ENCODE measurements at places on chromosomes 1 and 21.
A peak's percentile ranks its signal among the peaks of the same experiment; 100 is the strongest.

DNA sequence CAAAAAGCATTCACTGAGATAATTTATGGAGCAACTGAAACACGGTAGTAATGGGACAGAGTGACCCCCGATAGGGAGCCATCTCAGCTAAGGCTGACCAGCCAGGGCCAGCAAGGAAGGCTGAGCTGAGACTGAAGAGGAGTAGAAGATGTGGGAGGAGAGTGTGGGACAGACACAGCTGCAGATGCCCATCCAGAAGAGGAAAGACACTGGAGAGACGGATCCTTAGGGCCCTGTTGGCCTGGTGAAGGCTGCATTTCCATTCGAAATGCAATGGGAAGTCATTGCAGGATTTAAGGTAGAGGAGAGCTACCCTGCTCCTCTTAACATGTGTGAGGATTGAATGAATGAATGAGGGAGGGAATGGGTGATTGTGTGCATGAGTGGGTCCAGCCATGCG, 44.0 kb upstream of the LRP8 start:
- DNase-seq: no peak

DNA sequence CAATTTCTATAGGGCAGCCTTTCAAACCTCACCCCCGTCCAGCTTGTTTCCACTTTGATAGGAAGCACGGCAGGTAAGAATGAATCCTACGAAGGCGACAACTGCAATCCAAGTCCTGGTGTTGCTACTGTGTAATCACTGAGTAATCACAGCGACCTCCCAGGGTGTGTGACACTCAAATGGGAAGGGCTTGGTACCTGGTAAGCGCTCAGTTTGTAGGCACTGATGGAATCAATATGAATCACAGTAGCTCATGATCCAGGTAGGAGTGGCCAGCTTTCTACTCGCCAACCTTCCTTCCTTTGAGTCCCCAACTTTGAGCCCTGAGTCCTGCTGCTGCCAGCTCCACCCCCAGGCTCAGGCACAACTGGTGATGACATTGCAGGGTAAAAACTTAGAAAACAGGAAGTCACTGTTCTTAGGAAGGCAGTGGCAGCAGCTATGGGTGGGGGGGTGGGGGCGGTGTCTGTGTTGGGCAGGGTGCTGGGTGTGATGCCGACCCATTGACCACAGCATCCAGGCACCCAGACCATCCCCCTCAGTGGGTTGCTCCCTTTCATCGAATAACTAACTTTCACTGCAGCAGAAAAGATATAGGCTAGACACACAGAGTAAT, 70.7 kb downstream of the CD247 start:
- no peak for DNase-seq

DNA sequence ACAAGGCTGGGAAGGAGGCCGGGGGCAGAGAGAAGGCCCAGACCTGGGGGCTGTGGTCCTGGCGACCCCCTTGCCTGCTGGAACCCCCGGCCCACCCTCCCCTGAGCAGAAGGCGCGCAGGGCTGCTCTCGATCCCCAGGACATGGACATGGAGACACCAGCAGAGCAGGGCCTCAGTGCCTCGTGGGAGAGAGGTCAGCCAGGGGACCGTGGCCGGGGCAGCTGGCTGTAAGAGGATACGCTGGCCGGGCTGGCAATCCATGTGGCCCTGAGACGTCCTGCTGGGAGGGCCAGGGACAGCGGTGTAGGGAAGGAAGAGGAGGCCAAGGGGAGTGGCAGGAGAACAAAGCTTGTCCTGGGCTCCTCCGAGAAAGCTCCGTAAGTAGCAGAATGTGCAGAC, 132.2 kb downstream of the CASZ1 start:
- DNase-seq: no peak

GRCh38 chr1:87242445-87243185, 86.1 kb upstream of the LMO4 start:
- no peak for DNase-seq

DNA sequence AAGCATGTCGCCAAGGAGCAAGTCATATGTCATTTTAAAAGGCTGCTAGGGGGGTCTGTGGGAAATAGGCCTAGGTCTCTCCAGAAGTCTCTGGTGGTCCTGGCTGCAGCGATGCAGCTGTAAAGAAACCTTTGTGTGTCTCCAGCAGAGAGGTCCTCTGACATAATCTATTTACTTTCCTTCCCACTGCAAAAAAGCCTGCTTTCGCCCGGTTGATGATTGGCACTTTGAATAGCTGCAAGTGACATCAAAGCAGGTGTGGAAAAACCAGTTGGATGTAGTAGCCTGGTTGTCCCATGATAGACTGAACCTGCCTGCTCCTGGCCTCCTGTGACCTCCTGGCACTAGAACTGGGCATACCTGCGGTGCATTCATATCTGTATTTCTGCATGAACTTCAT, 13.8 kb downstream of the RASSF5 start:
- DNase-seq: no peak

DNA sequence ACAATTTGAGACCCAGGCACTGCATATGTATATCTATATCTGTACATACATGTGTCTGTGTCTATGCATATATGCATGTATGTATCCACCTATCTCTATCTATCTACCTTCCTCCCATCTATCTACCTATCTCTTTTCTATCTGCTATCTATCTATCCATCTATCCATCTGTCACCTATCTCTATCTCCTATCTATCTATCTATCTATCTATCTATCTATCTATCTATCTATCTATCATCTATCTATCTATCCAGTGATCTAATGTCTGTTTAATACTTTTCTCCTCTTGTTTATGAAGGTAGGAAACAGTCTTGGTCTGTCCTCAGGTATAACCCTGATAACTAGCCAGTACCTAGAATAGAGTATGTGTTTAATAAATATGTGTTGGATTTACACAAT, 25.9 kb downstream of the TNNT2 start:
- DNase-seq: no peak

- no peak for DNase-seq
These were observed 363.4 kb upstream of the PLXNA2 start for GRCh38 chr1:208607616-208608015.

DNA sequence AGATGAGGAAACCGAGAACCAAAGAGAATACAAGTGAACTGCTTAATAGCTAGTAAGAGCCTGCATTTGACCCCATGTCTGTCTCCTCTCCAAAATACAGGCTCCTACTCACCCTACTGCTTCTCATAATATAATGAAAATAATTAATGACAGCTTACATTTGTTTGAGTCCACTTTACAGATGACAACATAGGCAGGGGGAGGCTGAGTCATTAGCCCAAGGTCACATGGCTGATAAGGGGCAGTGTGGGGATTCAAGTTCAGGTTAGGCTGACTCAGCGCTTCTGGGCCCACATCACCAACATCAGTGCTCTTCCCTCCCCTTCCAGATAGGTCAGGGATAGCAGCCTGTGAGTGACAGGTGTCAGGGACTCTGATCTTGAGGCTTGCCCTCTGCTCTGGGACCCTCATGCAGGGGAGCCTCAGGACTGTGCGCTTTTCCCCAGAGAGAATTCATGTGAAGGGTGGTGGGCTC, 16.2 kb downstream of the AZIN2 start:
- no peak for DNase-seq

- peak; percentile 71 for DNase-seq
These were observed 22.9 kb upstream of the DISC1 start for GRCh38 chr1:231603598-231604275.

DNA sequence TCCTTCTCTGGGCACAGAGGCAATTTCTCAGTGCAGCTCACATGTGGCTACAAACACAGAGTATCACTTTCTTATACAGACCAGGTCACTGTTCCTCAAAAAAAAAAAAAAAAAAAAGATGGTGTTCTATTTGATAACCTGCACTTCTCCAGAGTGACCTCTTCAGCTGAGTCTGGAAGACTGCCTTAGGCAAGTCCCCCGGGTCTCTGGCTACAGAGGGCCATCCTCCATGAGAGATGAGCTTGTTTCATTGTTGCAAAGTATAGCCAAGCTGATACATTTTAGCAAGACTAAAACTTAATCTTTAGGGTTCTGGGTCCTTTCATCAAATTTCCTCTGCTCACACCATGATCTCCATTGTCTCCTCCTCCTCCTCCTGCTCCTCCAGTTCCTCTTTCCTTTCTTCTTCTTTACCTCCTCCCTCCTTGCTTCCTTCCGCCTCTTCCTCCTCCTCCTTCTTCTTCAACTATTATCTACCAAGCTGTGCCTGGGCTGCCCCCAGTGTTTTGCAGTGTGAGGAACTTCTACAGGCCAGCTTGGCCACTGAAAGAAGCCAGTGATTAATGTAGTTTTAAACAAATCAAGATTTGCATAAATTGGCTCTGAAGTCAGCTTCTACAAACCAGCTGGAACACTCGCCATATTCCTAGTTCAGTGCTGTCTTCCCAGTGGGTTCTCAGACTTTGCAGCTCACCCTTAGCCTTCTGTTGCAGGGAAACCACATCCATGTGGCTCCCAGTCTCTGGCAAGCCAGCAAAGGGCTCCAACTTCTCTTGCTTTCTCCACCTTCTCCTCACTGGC, 139.4 kb downstream of the RUNX1 start:
- DNase-seq: no peak

DNA sequence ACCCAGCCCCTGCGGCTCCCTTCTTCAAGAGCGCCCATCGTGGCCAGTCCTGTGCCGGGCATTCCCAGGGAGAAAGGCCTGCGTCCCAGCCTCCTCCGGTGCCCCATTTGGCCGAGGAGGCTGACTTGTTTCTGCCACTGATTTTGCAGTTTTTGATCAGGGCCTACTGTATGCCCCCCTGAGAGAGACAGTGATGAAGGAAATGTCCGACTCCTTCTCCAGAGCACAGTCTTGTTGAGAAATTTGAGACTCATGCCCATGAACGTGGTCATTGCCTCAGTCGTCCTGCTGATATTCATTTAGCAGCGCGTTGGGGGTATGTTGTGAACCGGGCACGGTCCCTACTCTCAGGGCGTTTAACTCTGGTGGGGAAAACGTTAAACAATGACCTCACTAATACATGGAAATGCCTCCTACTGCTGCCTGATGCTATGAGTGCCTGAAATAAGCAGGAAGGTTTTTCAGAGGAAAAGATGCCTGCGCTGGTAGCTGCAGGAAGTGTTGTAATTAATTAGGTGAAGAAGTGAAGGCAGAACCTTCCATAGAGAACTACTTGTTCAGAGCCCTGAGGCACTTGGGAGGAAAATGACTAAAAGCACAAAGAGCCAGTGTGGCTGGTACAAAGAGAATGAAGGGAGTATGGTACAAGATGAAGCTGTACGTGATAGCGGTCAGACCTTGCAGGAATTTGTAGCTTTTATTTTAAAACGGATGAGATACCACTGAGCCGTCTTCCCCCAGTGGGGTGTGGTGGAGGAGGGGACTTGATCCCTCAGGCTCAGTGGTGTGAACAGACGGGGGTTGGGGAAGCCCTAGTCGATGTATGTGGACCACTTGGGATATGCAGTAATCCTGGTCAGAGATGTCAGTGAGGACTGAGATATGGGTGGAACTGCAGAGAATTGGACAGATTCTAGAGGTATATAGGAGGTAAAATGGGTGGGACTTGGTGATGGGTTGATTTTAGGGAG, 730 bp downstream of the ZCCHC17 start:
- no peak for DNase-seq

DNA sequence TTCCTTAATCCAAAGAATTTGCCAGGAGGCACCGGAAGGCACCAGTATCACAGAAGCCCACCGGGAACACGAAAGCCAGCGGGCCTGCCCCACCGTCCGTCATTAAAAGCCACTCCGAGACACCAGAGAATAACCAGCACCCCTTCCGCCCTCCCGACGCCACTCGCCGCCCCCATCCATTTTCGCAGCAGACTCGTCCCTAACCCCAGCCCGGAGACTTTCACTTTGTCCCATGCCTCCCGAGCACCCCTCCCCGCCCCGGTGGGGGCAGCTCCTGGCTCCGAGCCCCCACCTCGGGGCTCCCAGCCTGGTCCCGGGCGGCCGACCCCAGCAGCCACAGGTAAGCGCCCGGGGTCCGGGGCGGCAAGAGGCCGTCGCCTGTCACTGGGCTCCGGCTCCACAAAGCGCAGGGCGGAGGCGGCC, 105.4 kb downstream of the SLC45A1 start:
- no peak for DNase-seq

DNA sequence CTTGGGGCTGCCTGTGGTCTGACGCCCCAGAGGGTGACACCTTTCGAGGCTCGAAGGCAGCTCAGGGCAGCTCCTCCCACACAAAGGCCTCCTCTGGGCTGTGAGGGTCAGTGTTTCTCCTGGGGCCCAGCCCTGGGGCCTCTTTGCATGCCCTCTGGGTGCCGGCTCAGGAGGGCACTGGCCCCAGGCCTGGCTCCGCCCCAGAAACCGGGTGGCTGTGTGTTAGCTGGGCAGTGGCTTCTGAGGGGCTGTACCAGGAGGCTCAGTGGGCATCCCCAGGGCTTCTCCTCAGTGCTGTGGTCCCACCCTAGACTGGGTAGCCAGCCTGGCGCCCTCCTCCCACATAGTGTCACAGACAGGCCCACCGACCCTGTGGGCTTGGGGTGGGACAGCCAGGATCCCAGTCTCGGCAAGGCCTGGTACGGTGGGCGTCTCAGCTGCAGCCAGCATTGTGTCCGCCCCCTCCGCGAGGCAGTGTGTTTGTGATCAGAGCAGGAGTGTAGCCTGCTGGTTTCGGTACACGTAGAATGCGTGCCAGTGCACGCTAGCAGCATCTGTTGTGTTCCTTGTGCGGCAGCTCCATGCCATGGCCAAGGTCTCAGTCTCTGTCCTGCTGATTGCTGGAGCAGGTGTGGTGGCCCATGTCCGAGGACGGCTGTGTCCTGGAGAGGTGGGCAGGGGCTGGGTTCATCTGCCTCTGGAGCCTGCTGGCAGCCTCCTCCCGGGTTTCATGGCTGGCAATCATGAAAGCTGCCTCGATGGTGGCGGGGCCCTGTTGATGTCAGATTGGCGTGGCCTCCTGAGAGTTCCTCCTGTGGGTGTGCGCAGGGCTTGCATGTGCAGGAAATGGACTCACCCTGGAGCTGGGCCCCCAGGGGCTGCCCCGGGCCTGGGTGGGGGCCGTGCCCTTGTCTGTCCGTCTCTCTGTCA, 28.0 kb downstream of the RRP1 start:
- DNase-seq: no peak

- no peak for DNase-seq
These were observed 5.5 kb downstream of the LAPTM5 start for GRCh38 chr1:30751830-30752650.

DNA sequence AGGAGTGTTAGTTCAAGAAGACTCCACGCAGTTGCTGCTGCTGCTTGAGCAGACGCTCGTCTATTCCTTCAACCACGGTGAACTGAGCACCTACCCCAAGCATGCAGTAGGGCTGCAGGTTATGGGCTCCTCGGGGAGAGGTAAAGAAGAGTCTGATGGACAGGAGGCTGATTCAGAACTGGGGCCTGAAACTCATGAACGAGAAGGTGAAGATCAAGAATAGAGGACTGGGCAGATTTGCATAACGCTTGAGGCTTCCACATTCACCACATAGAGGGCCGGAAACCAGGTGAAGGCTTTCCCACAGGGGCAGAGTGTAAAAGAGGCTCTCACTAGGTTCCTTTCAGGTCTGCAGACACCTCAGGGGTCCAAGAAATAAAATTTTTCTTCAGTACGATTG, 9.1 kb downstream of the ABCA4 start:
- no peak for DNase-seq

Data from NCI-H1436 (cell line).